Vagina (tissue), 2 donors: ENCODE measurements at places on chromosomes 16 and 17.

GRCh38 chr17:81931557-81932332, 4.2 kb upstream of the MAFG start:
- no peak for DNase-seq

- no peak for DNase-seq
Observed at GRCh38 chr17:4313221-4314114, 49.7 kb upstream of the ANKFY1 start.

GRCh38 chr17:2958706-2959222, 104.6 kb downstream of the OR1D5 start:
- DNase-seq = no peak

DNA sequence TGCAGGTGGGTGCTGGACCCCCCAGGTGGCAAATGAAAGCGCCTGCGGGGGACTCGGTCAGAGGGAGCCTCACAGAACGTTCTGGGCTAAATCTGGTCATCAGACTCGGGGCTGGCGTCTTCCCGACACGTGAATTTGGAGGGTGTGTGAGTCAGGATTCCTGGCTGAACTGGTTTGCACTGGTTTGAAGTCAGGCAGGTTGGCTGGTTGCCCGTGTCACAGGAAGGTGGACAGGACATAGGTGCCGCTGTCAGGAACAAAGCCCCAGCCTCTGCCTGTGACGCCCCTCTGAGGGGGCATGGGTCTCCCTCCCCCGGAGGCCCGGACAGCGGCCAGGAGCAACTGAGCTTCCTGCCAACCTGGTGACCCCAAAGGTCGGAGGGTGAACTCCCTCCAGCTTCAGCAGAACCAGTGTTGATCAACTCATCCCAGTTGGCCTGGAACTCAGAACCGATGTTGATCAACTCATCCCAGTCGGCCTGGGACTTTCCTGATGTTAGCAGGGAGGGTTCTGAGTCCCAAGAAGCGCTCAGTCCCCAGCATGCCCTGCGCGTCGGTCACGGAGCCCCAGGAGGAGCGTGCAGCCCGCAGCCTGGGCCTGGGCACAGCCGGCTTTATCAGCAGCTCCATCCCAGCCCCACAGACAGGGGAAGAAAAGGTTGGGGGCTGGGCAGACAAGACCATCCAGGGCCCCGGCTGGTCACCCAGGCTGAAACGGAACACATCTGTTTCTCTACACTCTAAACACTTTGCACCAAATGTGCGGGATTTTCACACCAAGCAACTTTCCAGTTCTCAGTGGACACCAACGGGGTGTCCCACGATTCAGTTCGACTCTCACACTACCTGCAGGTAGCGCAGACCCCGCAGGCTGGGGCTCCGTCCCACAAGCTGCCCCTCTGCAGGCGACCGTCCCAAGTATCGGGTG, 14.4 kb upstream of the METRNL start:
- DNase-seq = peak; percentile 86

- DNase-seq = no peak
Observed at GRCh38 chr16:17098685-17099084, 372.1 kb downstream of the XYLT1 start.

DNA sequence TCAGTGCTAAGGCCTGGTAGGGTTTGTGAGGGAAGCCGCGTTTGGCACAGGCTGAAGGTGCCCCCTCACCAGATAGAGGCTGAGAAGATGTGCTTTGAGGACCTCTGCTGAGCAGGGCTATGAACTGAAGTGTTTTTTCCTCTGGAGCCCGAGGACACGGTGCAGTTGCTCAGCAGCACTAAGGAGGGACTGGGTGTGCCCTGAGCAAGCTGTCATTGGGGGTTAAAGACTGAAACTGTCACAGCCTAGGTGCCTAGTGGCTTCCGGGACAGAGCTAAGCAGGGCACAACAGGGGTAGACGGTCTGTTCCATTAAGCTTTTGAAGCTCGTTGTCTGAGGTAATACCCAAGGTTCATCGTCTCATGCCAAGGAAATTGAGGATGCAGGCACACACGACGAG, 24.8 kb upstream of the ASGR2 start:
- DNase-seq = no peak

DNA sequence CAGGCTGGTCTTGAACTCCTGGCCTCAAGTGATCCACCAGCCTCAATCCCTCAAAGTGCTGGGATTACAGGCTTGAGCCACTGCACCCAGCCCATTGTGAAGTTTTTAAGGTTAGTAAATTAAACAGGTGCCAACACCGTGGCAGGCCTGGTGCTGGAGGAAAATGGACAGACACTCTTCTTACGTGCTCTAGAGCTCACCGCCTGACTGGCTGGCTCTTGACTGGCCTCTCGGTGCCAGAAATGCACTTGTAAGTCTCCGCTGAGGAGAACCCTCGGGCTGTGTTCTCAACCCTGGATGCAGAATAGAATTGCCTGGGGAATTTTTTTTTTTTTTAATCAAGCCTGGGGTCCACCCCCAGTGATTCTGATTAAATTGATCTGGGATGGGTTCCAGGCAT, 10.3 kb upstream of the HAS3 start:
- no peak for DNase-seq

GRCh38 chr16:49738832-49739231, 117.1 kb downstream of the ZNF423 start:
- no peak for DNase-seq

DNA sequence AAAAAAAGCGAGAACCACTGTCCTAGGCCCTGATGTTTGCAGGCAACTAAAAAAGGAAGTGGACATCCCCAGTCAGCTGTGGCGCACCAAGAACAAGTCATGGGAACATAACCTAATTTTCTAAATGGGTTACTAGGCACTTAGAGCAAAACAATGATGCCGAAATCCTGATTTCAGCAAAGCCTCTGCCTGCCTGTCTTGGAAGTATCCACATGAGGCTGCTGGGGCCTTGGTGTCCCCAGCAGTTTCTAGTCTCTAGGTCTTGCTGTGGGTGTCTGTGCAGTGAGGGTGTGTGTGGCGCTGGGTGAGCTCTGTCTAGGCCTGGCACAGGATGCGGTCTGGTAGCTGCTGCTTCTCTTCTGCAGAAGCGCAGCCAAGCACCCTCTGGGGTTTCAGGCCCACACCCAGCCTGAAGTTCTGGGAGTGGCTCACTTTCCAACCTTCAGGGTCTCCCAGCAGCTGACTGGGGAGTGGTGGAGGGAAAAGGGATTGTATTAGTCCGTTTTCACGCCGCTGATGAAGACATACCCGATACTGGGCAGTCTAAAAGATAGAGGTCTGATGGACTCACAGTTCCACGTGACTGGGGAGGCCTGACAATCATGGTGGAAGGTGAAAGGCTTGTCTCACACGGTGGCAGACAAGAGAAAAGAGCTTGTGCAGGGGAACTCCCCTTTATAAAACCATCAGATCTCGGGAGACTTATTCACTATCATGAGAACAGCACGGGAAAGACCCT, 21.1 kb downstream of the STH start:
- DNase-seq = no peak

GRCh38 chr17:40914075-40914855, 23.2 kb downstream of the KRT23 start:
- DNase-seq = no peak

DNA sequence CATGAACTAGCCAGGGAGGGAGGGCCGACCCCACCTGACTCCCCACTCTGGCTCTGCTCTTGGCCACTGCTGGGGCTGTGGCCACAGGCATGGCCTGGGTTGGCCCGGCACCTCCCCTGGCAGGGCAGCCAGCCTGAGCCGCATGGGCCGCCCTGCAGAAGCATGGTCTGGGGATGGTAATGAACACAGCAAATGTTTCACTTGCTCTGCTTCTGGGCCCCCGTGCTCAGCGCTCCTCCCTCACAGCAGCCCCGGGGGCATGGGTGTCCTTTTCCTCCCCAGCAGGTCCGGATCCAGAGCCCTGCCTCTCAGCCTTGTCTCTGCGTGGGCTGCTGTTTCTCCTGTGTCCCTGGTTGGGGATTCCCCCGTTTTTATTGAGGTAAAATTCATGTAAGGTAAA, 30.9 kb upstream of the KCNJ12 start:
- no peak for DNase-seq

GRCh38 chr17:14281530-14281929, 19.4 kb upstream of the HS3ST3B1 start:
- DNase-seq = no peak

- DNase-seq = no peak
Observed at GRCh38 chr16:27595475-27595874, 45.5 kb downstream of the KATNIP start.

GRCh38 chr17:35254107-35254773, 11.4 kb downstream of the SLFN5 start:
- no peak for DNase-seq

- DNase-seq = no peak
Observed at GRCh38 chr16:17847234-17847795, 376.6 kb upstream of the XYLT1 start.

DNA sequence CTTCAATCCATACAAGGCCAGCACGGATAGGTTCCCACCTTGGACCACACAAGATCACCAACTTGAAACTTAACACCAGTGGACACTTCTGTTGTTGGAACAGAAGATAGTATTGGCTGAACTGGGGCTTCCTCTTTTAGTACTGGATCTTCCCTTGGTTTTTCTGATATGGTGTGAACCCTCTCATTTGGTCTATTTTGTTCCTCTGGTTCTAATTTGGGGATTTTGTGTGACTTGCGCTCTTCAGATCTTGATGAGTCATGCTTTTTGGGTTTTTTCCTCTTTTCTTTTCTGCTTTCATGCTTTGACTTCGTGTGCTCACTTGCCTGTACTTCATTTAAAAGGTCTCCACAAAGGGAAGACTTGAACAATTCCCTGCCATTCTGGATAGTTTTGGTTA, 39.0 kb downstream of the SOST start:
- DNase-seq = no peak

GRCh38 chr17:44390250-44390870, 911 bp upstream of the ITGA2B start:
- no peak for DNase-seq

DNA sequence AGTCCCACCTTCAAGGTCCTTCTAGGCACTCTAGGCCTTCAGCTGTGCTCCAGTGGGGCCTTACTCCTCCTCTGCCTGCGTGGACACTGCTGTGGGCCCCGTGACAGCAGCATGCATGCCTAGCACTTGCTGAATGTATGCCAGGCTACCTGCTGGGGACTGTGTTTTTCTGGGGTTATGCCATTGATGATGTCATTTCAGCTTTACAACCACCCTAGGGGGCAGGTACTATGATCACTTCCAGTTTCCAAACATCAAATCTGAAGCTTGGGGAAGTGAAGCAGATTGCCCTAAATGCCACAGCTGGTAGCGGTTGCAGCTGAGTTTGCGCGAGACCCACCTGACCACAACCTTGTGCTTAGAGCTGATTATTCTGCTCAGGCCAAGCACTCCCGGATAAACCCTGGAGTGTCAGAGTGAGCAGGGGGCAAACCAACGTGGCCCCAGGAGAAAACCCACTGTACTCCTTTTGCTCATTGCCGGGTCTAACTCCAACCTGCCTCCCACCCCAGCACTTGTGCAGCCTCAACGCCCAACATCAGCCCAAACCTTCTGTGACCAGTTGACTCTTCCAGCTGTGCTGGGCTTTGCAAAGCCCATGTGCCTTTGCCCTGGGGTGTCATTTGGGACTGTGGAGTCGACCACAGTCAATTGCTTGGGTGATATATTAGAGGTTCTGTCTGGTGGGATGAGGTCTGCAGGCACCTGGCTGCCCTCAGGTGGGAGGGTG, 168.4 kb downstream of the ENGASE start:
- DNase-seq = no peak

GRCh38 chr17:9371019-9371418, 204.6 kb downstream of the STX8 start:
- no peak for DNase-seq

DNA sequence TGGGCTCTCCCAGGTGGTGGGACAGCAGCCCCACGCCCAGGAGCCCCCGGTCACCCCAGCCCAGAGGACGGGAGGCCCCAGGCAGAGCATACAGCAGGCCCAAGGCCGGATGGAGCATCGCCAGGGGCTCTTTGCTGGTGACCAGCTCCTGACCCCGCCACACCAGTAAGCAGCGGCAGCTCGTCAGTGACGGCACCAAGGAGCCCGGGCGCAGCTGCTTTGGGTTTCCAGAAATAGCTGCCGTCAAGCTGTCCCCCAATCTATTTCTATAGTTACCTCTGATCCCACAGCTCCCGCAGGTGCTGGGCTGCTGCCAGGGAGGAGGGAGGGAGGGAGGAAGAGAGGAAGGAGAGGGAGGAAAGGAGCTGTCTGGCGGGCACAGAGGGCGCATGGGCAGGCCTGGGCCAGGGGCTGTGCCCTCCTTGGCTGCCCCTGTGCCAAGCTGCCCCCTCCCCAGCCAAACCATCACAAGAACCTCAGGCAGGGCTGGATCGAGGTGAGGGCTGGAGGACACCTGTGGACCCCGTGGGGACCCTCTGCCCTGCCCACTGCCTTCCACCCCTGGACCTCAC, 10.8 kb upstream of the RASD1 start:
- DNase-seq = no peak

- DNase-seq = peak; percentile 91
Observed at GRCh38 chr17:42519546-42520491, 16.2 kb upstream of the NAGLU start.

DNA sequence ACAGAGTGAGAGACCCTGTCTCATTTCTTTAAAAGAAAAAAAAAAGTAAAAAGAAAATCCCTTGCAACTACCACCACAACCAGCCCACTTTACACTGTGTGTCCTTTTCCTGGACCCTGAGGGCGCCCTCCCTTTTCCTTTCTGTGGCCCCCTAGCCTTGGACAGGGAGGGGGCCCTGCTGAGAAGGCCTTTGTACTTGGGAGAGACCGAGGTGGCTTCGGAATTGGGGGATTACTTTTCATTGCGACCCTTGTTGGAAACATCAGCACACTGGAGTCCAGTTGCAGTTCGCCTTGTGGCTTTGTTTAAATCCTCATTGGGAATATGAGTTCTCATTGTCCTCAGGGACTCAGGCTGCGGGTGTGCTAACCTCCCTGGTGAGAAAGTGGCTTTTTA, 9.4 kb upstream of the DNASE1 start:
- DNase-seq = no peak

DNA sequence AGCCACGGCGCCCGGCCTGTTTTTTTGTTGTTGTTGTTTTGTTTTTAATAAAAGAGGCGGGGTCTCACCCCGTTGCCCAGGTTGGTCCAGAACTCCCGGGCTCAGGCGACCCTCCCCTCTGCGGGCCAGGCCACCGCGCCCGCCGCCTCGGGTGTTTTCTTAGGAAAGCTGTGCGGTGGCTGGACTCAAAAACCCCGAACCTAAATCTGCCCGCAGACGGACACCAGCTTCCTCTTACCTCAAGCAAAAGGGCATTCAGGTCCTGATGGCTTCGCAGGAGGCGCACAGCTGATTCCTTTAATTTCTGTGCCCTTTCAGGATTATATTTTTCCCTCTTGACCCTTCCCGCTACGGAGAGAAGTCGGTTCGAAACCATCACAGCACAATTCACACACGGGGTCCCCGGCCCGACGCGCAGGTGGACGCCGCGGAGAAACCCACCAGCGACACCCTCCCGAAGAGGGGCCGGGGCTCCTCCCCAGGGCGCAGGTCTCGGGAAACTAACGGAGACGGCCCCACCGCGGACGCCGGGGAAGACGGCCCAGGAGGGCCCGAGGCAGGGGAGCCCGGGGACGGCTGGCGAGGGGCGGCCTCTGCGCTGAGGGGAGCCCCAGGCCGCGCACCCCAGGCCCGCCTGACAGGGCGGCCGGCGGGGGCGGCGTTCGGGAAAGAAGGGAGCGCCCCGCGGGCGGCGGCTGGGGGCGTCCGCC, 653 bp downstream of the FANCA start:
- no peak for DNase-seq

GRCh38 chr16:4180511-4180910, 61.4 kb downstream of the SRL start:
- no peak for DNase-seq

- DNase-seq = no peak
Observed at GRCh38 chr17:524406-524950, 171.9 kb upstream of the RPH3AL start.

GRCh38 chr17:15955793-15956541, 11.0 kb downstream of the ADORA2B start:
- DNase-seq = no peak
